H9 (cell line): ENCODE measurements at places on chromosomes 16 and 17. TPM values are rescaled to one million over a fixed set of nuclear protein-coding genes. Genes with fewer than 3 reads are reported as not detected.
A peak's percentile ranks its signal among the peaks of the same experiment; 100 is the strongest.

Gene C16orf54
- total RNA-seq = not detected in 2 replicates

Gene HYDIN
- total RNA-seq = 1.1 and 1.7 TPM in 2 replicates

DNA sequence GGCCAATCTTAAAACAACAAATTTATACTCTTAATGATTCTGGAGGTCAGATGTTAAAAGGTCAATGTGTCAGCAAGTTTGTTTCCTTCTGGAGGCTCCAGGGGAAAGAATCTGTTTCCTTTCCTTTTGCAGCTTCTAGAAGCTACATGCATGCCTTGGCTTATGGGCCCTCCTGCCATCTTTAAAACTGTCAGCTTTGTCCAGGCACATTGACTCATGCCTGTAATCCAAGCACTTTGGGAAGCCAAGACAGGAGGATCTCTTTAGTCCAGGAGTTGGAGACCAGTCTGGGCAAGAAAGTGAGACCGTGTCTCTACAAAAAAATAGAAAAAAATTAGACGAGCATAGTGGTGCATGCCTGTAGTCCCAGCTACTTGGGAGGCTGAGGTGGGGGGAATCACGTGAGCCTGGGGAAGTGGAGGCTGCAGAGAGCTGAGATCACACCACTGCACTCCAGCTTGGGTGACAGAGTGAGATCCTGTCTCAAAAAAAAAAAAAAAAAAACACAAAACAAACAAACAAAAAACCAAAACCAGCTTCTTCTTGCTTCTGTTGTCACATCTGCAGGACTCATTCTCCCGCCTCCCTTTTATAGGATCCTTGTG, 58.3 kb downstream of the NOS2 start:
- no peaks in the 10 kb centered on the region; the same call in 1 of the 3 replicates for H3K36me3 ChIP-seq
- H3K4me1 ChIP-seq = no peaks in the 10 kb centered on the region
- no peak overlapping the region for H3K27ac ChIP-seq
- H3K4me3 ChIP-seq = no peak overlapping the region
- peak; percentile 3 for DNase-seq
- H3K27me3 ChIP-seq = no peaks in the 10 kb centered on the region

- H3K4me3 ChIP-seq = no peak overlapping the region
- no peak for DNase-seq
- peaks cover 58% of the 10 kb centered on the region for H3K36me3 ChIP-seq
- H3K27ac ChIP-seq = no peak overlapping the region
These were observed 32.3 kb downstream of the TRPV2 start for GRCh38 chr17:16447676-16448075.

- no peaks in the 10 kb centered on the region for H3K36me3 ChIP-seq
- H3K27me3 ChIP-seq = no peaks in the 10 kb centered on the region
- no peak overlapping the region for H3K4me3 ChIP-seq
- no peaks in the 10 kb centered on the region for H3K4me1 ChIP-seq
- H3K27ac ChIP-seq = no peak overlapping the region
- DNase-seq = no peak
These were observed 12.4 kb downstream of the ACE start for GRCh38 chr17:63489291-63489690.

- no peak for DNase-seq
- peaks cover 2% of the 10 kb centered on the region; the same call in 1 of the 2 replicates for H3K4me1 ChIP-seq
- H3K27ac ChIP-seq = no peak overlapping the region
- no peaks in the 10 kb centered on the region for H3K27me3 ChIP-seq
- no peaks in the 10 kb centered on the region for H3K36me3 ChIP-seq
These were observed 300.9 kb downstream of the C16orf95 start for GRCh38 chr16:87016046-87017035.

GRCh38 chr16:89275284-89275584, 57.7 kb downstream of the ZNF778 start:
- H3K36me3 ChIP-seq = peaks cover 76% of the 10 kb centered on the region
- H3K4me3 ChIP-seq = no peak overlapping the region
- no peaks in the 10 kb centered on the region for H3K27me3 ChIP-seq
- no peak for DNase-seq
- no peaks in the 10 kb centered on the region for H3K4me1 ChIP-seq
- no peak overlapping the region for H3K27ac ChIP-seq

GRCh38 chr17:8087075-8087951, at the start of gene ALOX12B:
Gene ALOX12B (minus strand): TSS chr17:8087716. CDS start chr17:8087442, 274 bp downstream.
- no peaks in the 10 kb centered on the region; the same call in 2 of the 3 replicates for H3K36me3 ChIP-seq
- H3K27me3 ChIP-seq = no peaks in the 10 kb centered on the region
- no peak within 1 kb of the TSS for H3K27ac ChIP-seq

GRCh38 chr16:26295625-26296304, 604.0 kb downstream of the HS3ST4 start:
- H3K36me3 ChIP-seq = no peaks in the 10 kb centered on the region
- H3K27ac ChIP-seq = no peak overlapping the region
- H3K4me1 ChIP-seq = no peaks in the 10 kb centered on the region
- no peak for DNase-seq

Gene KIF19
- total RNA-seq = 0.13 and 0.18 TPM in 2 replicates

Gene SRL
- not detected in 2 replicates for total RNA-seq

DNA sequence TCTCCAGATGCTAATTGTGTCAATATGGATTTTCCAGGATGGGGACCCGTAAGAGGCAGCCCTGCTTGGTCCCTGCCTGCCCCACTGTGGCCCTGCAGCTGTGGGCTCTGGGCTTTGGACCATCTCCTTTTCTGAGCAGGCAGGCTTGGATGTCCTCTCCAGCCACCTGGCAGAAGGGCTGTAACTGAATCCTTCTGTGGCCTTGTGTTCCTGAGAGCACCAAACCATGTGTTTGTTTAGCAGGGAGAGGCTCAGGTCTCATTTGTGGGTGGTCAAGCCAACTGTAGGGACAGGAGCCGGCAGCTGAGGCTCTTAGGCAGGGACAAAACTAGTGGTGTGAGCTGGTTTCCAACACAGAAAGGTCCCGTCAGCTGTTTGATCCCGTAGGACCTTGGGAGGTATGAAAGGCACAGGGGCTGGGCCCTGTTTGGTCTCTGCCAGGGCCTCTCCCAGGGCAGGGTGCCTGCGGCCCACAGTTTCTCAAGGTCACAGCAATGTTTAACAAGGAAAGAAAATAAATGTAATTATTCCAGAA, 18.5 kb downstream of the SEC14L5 start:
- H3K27me3 ChIP-seq = no peaks in the 10 kb centered on the region
- no peaks in the 10 kb centered on the region for H3K36me3 ChIP-seq
- DNase-seq = no peak
- no peak overlapping the region for H3K27ac ChIP-seq

DNA sequence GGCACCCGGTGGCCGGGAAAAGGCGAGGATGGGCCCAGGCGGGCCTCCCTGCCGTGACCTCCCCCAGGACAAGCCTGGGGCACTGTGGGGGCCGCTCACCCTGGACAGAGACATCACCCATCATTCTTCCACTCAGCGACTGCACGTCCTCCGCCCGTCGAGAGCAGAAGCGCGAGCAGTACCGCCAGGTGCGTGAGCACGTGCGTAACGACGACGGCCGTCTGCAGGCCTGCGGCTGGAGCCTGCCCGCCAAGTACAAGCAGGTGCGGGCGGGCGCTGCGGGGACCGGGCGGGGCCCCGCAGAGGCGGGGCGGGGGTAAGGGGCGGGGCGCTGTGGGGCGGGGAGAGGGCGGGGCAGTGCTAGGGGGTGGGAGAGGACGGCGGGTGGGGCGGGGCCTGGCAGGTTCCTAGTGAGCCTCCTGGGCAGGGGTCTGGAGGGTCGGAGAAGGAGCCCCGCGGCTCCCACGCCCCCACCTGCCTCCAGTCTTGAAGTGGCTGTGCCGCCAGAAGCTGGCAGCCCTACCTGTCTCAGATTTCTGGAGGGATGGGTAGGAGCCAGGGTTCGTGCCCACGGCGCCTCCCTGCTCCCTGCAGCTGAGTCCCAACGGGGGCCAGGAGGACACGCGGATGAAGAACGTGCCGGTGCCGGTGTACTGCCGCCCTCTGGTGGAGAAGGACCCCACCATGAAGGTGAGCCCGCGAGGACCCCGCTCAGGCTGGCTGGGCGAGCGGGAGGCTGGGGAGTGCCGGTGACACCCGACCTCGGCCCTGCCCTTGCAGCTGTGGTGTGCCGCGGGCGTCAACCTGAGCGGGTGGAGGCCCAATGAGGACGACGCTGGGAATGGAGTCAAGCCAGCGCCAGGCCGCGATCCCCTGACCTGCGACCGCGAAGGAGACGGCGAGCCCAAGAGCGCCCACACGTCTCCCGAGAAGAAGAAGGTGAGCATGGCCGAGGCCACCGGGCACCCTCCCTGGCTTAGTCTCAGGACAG, 7.5 kb downstream of the NME3 start:
- no peaks in the 10 kb centered on the region for H3K4me1 ChIP-seq
- no peaks in the 10 kb centered on the region for H3K27me3 ChIP-seq
- peak; percentile 91 for DNase-seq
- H3K27ac ChIP-seq = no peak overlapping the region
- peaks cover 41% of the 10 kb centered on the region for H3K36me3 ChIP-seq

Gene CSH1
- total RNA-seq = not detected in 2 replicates

- H3K4me3 ChIP-seq = no peak overlapping the region
- H3K36me3 ChIP-seq = peaks cover 63% of the 10 kb centered on the region
- no peak overlapping the region for H3K27ac ChIP-seq
- no peak for DNase-seq
These were observed 18.2 kb upstream of the TRAP1 start for GRCh38 chr16:3735541-3735940.

- no peaks in the 10 kb centered on the region; the same call in 1 of the 2 replicates for H3K4me1 ChIP-seq
- no peak overlapping the region for H3K27ac ChIP-seq
- peaks cover 11% of the 10 kb centered on the region for H3K36me3 ChIP-seq
These were observed 4.8 kb upstream of the THUMPD1 start for GRCh38 chr16:20746461-20746860.

DNA sequence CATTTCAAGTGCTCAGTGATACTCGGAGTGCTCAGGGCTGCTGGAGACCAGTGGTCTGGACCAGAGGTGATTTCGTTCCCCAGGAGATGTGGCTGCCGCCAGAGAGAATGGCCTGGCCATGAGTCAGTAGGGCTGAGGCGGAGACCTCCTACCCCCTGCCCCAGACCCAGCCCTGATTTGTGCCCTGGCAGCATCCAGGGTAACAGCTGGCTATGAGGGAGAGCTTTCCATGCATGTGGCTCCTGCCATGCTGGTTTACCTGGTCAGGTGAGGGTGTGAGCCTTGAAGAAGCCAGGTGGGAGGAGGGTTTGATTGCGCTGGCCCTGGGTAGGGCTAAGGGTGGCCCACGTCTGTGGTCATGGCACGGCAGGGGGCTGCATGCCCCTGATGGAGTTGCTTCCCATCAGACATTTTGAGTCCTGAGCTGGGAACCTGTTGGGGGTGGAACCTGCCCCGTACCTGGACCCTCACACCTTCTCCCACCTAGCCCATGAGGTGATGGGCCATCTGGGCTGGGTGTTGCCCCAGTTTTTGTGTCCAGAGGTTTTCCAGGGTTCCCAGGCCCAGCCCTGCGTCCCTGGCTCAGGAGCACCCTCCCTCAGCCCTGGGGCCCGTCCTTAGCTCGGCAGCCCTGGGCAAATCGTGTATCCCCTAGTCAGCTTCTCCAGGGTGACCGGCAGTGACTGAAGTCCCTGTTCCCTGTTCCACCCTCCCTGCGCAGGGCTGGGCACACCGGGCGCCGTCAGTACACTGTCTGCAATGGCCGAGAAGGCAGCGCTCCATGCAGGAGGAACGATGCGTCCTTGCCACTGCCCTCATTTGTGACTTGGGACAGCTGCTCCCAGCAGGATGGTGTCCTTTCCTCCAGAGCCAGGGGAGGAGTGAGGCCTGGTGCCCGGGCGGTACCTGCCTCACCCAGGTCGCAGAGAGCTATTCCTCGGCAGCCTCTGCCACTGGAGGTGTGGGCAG, 9.0 kb upstream of the CSNK1D start:
- no peak overlapping the region for H3K27ac ChIP-seq
- DNase-seq = no peak
- no peaks in the 10 kb centered on the region for H3K27me3 ChIP-seq
- H3K36me3 ChIP-seq = no peaks in the 10 kb centered on the region
- peaks cover 3% of the 10 kb centered on the region; the same call in 1 of the 2 replicates for H3K4me1 ChIP-seq

- DNase-seq = no peak
- no peak overlapping the region for H3K27ac ChIP-seq
- no peak overlapping the region for H3K4me3 ChIP-seq
- H3K36me3 ChIP-seq = no peaks in the 10 kb centered on the region
- no peaks in the 10 kb centered on the region for H3K27me3 ChIP-seq
These were observed 7.0 kb downstream of the KRT20 start for GRCh38 chr17:40878044-40878443.

- no peaks in the 10 kb centered on the region for H3K27me3 ChIP-seq
- no peaks in the 10 kb centered on the region for H3K4me1 ChIP-seq
- no peak overlapping the region for H3K27ac ChIP-seq
- H3K4me3 ChIP-seq = no peak overlapping the region; the same call in 2 of the 3 replicates
- peak; percentile 71 for DNase-seq
These were observed 41.5 kb upstream of the CDH5 start for GRCh38 chr16:66324815-66325515.

DNA sequence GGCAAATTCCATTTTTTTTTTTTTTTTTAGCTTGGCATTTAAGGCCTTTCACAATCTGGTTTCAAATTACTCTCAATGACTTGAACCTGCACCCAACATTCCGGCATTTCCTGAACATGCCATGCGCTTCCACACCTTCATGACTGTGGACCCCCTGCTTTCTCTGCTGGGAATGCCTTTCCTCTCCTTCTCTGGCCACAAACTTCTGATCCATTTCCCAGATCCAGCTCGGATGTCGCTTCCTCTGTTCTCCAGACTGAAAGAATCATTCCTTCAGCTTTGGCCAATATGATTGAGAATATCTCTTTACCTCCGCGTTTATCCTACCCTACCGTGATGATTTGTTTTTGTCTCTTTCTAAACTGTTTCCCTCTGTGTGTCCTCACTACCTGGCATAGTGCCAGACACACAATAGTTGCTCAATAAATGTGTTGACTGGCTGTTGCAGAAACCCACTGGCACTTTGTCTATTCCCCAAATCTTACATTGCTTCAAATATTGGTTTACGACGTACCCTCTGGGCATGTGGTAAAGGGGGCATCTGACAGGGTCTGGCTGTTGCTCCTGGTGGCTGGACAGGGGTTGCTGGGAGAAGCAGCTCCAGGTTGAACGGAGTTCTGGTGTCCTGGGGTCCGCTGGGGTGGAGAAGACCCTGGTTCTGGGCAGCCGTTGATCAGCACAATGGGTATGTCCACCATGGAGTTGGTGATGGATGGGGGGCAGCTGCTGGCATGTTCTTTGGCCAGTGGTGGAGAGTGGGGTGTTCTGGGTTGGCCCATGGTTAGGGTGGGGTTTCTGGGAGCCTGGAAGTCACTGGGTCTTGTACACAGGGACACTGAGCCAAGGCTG, 14.7 kb downstream of the TNS4 start:
- no peaks in the 10 kb centered on the region for H3K36me3 ChIP-seq
- no peak overlapping the region for H3K4me3 ChIP-seq
- H3K27ac ChIP-seq = no peak overlapping the region
- no peak for DNase-seq
- H3K27me3 ChIP-seq = no peaks in the 10 kb centered on the region; the same call in 1 of the 2 replicates

GRCh38 chr16:3266873-3267537, 10.6 kb upstream of the MEFV start:
- no peak for DNase-seq
- H3K36me3 ChIP-seq = no peaks in the 10 kb centered on the region
- H3K4me1 ChIP-seq = no peaks in the 10 kb centered on the region
- no peak overlapping the region for H3K4me3 ChIP-seq

Gene TRPV3
- total RNA-seq = 0.63 and 1.2 TPM in 2 replicates

Gene TAC4
- total RNA-seq = not detected in 2 replicates
